ENCODE measurements at places on chromosomes 6 and 20.

- no peak for DNase-seq
Measured at GRCh38 chr20:24565835-24566351, 96.5 kb downstream of the SYNDIG1 start.

DNA sequence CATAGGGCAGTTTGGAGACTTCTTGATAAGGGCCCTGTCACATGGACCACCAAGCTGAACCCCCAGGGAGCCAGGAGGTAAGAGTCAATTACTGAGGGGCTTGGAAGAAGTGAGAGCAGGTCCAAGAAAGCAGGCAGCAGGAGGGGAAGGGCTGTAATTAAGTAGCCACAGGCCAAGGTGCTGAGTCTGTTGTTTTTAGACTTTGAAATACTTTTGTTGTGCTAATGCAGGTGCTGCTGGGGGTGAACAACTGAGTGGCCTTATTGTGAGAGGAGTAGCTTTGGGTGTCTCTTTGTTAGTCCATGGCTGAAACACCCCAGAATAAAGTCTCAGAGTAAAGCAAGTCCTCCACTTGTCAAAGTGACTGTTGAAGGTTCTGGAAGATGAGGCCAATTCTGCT, 267.0 kb upstream of the SUPT3H start:
- no peak for DNase-seq

DNA sequence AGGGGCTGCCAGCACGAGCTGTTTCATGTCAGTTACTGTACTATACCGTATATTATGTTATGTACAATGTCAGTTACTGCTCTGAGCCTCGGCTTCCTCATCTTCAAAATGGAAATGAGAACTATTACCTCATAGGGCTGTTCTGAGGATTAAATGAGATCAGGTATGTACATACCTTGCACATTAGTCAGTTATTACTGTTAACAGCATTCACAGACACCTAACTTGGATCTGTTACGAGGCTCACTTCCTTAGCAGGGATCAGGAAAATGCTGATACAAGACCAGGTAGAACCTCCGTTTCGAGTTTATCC, 69.7 kb upstream of the TBC1D7 start:
- no peak for DNase-seq

GRCh38 chr6:25995507-25995906, 32.9 kb downstream of the TRIM38 start:
- DNase-seq: no peak

DNA sequence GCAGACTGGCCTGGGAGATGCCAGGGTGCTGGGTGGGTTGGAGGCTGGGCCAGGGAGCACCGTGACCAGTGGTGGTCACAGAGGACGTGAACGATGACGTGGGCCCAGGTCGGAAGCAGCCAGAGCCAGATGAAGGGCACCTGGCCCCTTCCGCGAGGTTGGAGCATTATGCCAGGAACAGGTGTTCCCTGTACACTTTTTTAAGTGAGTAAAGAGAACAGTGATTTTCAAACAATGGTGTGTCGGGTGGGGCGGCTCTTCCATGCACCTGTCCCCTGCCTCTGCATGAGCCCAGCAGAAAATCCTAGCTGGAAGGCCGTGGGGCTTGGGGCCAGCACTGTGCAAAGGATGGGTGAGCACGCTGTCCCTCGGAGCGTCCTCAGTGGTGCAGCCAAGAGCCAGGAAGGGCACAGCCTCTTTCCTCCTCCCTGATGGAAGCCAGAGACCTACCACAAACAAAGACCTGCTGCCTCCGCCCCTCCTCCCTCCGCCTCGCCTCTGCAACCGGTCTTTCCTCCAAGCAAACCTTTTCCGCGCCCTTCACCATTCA, 350.5 kb downstream of the ZFAND3 start:
- no peak for DNase-seq

DNA sequence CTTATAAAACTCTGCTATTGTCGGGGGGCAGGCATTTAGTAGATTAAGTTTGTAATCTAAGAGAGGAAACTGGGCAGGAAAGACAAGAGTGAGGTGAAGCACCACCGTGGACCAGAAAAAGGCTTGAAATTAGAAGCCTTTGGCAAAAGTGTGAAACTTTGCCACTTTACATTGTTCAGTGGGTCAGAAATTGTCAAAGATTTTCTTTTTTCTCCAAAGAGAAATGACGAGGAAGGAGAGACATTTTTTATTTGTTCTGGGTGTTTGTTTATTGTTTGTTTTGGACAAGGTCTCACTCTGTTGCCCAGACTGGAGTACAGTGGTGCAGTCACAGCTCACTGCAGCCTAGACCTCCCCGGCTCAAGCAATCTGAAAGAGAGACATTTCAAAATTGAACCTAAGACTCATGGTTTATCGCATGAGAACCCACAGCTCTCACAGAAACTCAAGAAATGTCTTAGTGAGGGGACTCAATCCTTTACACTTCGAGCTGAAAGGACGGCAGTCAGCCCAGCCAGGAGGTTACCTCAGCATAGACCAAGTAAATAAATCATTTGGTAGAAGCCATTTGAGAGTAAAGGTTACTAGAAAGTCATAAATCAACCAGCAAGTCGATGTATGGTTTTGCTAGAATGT, 262.8 kb upstream of the TAB2 start:
- DNase-seq: no peak
